ENCODE measurements at places on chromosomes 2 and 18. TPM values are rescaled to one million over a fixed set of nuclear protein-coding genes. Genes with fewer than 3 reads are reported as not detected.
A peak's percentile ranks its signal among the peaks of the same experiment; 100 is the strongest.

TSN gene
- 74.6 TPM for polyA plus RNA-seq

PTH2R gene
- not detected for polyA plus RNA-seq

GRCh38 chr18:58556331-58557007 lies 72.4 kb downstream of the ALPK2 start:
- DNase-seq, result no peak

POTEI gene
- polyA plus RNA-seq, result not detected

DNA sequence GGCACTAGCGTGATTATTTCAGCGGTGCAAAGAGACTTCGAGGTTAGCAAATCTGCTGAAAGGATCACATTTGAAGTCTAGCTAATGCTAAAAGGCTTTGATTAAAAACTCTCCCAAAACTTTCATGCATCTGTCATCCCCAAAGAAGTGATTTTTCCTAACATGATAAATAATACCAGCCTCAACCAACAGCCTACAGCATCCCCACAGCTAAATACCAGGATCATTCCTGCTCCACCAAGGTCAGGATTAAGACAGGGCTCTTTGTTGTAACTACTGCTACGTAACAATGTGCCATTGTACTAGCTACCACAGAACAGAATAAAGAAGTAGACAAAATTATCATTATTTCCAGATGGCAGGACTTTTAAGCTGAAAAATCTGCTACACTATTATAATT lies 1.6 kb downstream of the OR6B3 start:
- DNase-seq, result no peak

- peak; percentile 85 for DNase-seq
Observed at GRCh38 chr2:47323009-47323821, 79.7 kb upstream of the MSH2 start.

GRCh38 chr2:23734416-23734815 lies 192.5 kb downstream of the ATAD2B start:
- no peak for DNase-seq

- DNase-seq, result no peak
Observed at GRCh38 chr18:77482190-77483085, 232.8 kb downstream of the GALR1 start.

- peak; percentile 37 for DNase-seq
Observed at GRCh38 chr2:181058378-181059269, 78.2 kb downstream of the UBE2E3 start.

GRCh38 chr2:84815146-84815545 lies 65.7 kb downstream of the TRABD2A start:
- peak; percentile 60 for DNase-seq

KCNG2 gene
- polyA plus RNA-seq, result not detected

DNA sequence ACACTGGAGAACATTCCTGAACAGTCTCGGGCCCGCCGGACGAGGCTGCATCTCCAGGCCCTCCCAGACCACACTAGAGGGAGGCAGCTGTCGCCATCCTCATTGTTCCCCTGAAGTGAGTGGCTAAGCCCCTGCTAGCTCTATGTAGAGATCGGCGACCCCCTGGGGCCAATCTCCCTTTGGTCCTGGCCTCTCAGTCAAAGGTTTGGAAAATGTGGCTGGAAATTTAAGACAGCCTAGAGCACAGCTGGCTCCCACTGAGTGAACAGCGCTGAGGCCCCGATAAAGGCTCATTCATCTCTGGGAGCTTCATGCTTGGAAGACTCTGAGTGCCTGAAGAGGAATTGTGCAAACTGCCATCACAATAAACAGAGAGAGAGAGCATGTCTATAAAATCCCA lies 360.3 kb downstream of the CLIP4 start:
- DNase-seq, result no peak

MBD5 gene
- polyA plus RNA-seq, result 23.4 TPM

CEP68 gene
- 10.7 TPM for polyA plus RNA-seq

DNA sequence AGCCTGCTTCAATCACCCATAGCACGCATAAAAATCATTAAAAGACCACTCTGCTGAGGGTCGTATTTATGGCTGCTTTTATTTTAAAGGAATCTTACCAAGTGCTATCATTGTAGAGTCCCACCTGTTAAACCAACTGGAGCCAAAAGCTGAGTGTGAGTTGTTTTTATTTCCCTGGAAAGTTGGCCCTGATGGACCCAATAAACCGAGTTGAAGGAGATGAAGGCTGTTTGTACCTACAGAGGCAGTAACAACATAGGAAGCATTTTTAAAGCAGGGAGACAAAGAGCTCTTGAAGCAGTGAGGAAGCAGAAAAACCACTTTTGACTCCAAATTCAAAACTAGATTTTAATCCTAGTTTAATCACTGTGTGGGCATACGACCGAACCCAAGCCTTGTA lies 6.4 kb downstream of the MBOAT2 start:
- no peak for DNase-seq

ID2 gene
- 468 TPM for polyA plus RNA-seq

- no peak for DNase-seq
Observed at GRCh38 chr2:131036696-131037397, 56.4 kb downstream of the FAM168B start.

- no peak for DNase-seq
Observed at GRCh38 chr2:45153121-45153520, 143.9 kb upstream of the SIX2 start.

- peak; percentile 40 for DNase-seq
Observed at GRCh38 chr18:8994603-8995002, 107.9 kb upstream of the NDUFV2 start.

- no peak for DNase-seq
Observed at GRCh38 chr2:237604391-237604790, 13.9 kb upstream of the RAB17 start.

DNA sequence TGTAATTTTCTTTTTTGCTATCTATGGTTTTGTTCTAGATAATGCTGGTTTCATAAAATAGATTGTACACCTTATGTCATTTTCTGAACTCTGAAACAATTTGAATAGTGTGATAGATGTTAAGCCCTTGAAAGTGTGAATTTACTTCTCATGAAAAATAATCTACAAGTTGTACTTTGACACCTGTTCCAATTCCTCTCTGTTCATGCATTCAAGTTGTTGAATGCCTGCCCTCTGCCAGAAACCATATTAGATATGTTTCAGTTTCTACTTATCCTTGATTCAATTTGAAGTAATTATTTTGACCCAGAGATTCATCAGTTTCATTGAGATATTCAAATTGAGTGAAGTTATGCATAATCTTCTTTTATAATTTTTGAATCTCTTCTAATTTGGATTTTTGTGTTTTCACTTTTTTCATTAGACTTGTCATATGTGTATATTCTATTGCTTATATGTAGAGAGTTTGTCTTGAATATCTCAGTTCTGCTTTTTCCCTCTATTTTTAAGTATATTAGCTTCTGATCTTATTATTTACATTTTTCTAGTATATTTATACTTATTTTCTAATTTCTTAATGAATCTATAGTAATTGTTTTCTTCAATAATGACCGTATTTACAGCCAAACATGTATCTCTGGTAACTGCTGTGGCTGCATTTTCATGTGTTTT lies 143.3 kb upstream of the TACR1 start:
- DNase-seq, result no peak

GRCh38 chr2:148640767-148641166 lies 3.8 kb upstream of the EPC2 start:
- peak; percentile 53 for DNase-seq

- no peak for DNase-seq
Observed at GRCh38 chr2:73776381-73776780, 3.5 kb downstream of the DUSP11 start.

GRCh38 chr2:149808556-149808955 lies 221.0 kb upstream of the MMADHC start:
- peak; percentile 18 for DNase-seq

GRCh38 chr2:71727562-71727961 lies 274.2 kb downstream of the DYSF start:
- peak; percentile 41 for DNase-seq
